ENCODE measurements at places on chromosomes 12 and 14.
A peak's percentile ranks its signal among the peaks of the same experiment; 100 is the strongest.

DNA sequence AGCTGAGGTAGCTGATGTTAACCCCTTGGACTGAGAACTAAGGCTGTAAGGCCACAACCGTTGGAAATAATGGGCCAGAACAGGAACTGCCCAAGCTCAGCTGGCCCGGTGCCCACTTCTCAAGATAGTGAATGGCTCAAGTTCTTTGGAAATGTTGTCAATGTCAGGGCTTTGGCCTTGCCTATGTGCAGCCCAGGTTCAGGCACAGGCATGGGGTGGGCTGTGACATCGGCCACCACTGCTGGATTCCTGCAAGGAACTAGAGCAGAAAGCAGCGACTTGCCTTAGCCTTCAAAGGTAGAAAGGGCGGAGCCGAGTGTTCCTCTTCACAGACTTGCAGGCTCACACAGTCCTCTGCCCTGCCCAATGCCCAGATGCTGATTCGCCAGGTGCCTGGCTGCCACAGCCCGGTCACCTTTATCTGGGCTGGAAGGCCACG, 291.2 kb downstream of the ZFP36L1 start:
- DNase-seq = no peak

GRCh38 chr14:69153873-69154270, 953 bp upstream of the DCAF5 start:
- DNase-seq = peak; percentile 17

DNA sequence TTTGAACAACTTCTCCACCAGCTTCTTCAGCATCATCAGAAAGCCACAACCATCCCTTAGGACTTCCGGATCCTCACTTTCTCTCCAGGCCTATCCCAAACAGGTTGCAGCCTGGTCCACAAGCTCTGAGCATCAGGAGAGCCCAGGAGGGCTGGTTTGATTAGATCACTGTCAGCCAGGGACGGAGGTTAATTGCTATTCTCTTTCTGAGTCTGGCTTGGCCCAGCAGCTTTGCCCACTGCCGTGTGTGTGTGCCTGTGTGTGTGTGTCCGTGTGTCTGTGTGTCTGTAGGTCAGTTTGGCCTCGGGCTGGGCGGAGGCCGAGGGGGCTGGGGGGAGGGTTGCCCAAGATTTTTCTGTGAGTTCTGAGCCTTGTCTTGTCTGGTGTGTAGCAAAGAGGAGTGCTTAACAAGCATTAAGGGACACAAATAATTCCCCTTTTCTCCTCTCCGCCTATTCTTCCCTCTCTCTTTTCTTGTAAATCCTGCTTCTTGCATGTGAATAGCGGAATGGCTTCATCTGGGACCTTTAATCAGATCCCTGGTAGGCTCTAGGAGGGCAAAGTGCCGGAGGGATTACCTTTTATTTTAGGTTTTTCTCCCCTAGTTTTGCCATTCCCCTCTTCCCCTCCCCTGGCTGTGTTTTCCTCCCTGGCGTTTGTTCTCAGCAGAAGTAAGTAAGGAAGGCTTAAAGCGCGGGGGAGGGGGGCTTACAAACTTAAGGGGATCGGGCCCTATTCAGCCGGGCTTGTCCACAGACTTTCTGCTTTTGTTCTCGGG, 138.2 kb upstream of the LHX5 start:
- no peak for DNase-seq

- DNase-seq = no peak
Observed at GRCh38 chr12:31796270-31796951, 67.6 kb upstream of the AMN1 start.

- peak; percentile 42 for DNase-seq
Observed at GRCh38 chr14:85535991-85536832, 6.3 kb downstream of the FLRT2 start.

DNA sequence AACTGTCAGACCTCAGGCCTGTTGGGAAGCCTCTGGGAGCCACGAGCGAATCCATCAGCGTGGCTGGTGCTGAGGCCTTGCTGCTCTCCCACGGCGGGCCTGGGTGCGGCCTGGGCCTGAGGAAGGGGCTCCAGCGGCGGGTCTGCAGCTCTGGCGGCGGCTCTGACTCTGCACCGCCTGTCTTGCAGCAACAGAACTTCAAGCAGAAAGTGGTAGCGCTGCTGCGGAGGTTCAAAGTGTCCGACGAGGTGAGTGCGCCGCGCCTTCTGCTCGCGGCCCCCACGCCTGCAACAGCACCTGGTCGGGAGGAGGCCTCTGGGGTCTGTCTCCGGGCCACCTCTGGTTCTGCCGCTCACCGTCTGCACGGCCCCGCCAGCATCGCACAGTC, 28.7 kb upstream of the TEX22 start:
- DNase-seq = no peak

DNA sequence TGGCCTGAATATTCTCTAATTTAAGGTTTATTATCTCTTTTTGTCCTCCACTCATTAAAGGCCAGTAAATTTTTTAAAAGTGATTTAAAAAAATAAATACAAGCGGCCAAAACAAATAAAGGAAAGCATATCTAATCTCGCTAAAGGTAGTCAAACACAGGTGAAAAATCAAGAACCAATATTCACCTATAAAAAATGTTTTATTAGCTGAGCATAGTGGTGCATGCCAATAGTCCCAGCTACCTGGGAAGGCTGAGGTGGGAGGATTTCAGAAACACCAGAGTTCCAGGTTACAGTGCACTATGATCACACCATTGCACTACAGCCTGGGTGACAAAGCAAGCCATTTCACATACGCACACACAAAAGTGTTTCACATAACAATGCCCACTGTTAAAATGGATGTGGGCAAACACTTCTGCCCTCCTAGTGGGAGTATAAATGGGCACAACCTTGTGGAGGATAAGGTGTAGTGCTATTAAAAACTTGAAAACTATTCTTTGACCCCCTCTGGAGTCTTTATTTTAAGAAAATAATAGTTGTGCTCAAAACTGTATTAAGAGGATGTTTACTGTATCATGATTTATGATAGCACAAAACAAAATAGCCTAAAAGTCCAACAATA, 32.7 kb upstream of the NAP1L1 start:
- no peak for DNase-seq

DNA sequence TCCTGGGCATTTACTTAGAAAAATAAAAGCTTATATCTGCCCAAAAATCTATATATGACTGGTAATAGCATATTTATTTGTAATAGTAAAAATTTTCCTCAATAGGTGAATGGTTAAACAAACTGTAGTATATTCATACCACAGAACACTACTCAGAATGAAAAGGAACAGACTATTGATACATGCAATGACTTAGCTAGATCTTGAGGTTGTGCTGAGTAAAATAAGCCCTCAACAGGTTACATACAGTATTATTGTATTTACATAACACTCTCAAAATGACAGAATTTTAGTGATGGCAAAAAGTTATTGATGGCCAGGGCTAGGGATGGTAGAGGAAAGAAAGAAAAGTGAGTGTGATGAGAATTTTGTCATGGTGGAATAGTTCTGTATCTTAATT, 178.4 kb downstream of the BMP4 start:
- DNase-seq = no peak

DNA sequence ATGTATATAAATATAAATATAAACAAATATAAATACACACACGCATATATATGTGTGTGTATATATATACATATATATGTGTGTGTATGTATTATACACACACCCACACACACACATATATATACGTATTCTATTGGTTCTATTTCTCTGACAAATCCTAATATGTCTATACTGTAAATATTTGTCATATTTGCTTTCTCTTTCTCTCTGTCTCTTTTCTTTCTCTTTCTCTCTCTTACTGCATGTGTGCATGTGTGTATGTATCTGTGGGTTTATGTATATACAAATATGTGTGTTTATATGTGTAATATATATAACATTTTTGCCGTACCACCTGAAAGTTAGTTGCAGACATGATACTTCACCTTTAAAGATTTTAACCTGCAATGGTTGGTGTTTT, 174.2 kb upstream of the PLEKHG7 start:
- DNase-seq = no peak

DNA sequence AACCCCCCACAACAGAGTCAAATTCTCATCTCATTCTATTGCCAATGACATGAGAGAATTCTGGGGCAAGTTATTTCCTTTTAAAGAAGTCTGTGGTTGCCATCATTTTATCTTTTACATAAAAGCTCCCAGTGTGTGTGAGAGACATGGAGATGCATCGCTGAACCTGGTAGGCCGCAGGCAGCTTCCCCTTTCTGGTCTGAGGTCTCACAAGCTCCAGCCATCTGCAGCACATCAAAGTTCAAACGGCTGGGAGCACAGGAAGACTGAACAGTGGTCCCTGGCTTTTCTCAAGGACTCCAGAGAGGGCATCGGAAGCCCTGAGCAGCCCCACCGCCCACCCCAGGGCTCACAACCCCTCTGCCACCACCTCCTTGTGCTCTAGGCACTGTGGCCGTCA, 141.7 kb downstream of the RIMBP2 start:
- no peak for DNase-seq

All from HuH-7 (cell line).